Caki2 (cell line): ENCODE measurements at places on chromosomes 4 and X. TPM values are rescaled to one million over a fixed set of nuclear protein-coding genes. Genes with fewer than 3 reads are reported as not detected.

- no peak for DNase-seq
Observed at GRCh38 chr4:1002131-1002630, 9.0 kb upstream of the SLC26A1 start.

- DNase-seq, result no peak
Observed at GRCh38 chrX:104707042-104707441, 141.0 kb downstream of the IL1RAPL2 start.

DNA sequence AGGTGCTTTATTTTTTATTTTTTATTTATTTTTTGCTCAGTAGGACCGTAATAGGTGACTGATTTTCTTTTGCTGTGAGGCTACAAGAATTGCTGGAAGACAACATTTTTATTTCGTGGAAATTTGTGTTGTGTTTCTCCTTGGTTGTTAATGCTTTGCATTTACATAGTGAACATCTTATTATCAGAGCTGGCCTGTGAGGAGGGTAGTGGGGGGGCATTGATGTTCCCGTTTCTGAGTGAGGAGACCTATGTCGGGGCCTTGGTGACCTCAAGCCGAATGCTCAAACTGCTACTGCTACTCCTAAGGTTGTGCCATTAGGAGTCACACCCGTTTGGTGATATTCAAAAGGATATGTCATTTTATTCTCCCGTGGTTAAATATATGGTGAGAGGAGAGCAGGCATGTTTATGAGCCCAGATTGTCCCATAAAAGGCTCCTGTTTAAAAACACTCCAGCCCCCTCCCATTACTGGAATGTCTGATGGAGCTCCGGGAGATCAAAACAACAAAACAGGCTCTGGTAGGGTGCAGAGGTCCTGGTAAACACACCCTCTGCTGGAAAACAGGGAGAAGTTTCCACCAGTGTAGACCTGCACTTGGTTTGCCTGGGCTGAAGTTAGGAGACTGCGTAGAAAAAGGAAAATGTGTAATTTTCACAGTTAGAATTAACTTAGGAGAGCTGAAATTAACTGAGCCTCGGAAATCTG, 5.6 kb downstream of the PDGFRA start:
- no peak for DNase-seq

DNA sequence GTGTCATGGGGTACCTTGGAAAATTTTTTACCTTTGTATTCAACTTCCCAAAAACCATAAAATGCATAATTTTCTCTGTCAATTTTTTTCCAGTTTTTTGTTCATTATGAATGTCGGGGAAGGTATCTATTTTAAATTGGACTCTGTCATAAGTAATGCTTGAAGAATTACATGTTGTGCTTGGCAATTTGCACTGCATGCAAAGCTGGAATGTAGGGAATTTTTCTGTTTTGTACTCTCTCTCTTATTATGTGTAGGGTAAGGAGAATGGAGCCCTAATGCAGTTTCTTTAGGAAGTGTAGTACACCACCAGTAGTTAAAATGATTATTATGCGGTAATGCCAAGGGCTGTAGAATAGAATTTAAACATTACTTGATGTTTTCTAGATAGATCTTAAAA, 137.7 kb upstream of the LIMCH1 start:
- no peak for DNase-seq

DNA sequence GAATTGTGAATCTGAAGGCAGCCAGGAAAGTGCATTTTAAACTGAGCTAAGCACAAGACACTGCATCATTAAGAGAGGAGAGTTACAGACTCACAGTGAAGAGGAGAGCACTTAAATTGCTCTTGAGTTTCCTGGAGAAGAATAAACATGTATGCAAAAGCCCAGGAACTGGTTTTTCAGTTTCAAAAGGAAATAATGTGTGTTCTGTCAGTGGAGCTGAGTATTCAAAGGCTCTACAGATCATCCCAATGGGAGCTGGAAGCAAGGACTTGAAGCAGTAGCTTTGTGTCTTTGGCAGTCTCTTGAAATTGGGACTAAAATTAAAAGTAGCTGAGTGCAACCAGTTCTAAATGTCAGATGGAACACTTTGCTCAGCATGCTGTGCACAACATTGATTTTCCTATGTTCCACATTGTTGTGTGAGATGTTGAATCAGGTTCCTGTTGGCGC, 147.5 kb upstream of the ANK2 start:
- no peak for DNase-seq

Gene NDNF
- 2.0 and 2.1 TPM in 2 replicates for total RNA-seq

Gene SLC7A11
- 50.0 and 55.9 TPM in 2 replicates for total RNA-seq

Gene LPAR4
- total RNA-seq, result not detected in 2 replicates

Gene CYTL1
- total RNA-seq, result not detected in 2 replicates

Gene LRP2BP
- total RNA-seq, result 0.14 TPM in 1 of 2 replicates, not detected in the other
